ENCODE measurements at places on chromosomes 2 and 18.
A peak's percentile ranks its signal among the peaks of the same experiment; 100 is the strongest.

DNA sequence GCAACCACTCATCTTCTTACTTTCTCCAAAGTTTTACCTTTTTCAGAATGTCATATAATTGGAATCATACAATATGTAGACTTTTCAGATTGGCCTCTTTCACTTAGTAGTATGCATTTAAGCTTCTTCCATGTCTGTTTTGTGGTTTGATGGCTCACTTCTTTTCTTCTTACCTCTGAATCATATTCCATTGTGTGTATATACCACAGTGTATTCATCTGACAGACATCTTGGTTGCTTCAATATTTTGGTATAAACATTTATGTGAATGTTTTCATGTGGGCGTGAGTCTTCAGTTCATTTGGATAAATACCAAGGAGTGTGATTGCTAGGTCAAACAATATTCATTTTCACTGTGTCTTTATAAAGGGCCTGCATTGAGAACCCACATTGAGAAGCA is 136.1 kb upstream of the NOSTRIN start:
- DNase-seq: no peak

DNA sequence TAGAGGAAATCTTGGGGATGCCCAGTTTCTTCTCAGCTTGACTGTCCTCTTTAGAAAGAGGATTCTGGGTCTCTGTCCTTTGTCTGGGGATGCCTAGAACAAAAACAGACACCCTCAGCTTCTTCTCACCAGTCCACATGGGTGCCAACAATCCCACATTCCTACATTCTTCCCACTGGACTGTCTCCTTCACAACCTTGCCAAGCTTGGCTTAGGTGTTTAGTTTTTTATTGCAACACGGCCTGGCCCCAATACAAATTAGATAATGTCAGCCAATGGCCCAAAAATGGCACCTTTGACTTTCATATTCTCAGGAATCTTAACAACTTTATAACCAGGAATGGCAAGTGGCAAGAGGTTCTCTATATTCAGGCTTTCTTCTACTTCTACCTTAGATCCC is 273.0 kb downstream of the RNF152 start:
- no peak for DNase-seq

GRCh38 chr18:56233595-56233994 is 404.8 kb downstream of the TXNL1 start:
- DNase-seq: no peak

DNA sequence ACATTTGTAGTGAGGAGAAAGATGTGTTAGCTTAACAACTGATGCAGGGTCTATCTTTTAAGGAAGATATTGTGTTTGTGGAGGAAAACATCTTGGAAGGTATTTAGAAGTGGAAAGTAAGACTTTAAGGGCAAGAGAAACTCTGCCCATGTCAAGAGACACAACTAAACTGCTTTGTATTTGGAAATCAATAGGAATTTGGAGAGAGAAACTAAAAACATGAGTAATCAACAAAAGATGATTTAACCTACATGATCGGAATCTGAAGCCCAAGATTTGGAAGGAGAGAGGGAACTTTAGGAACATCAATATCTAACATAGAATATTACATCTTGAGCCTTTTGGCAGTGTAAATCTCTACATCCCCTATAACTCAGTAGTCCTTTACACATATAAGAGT is 184.2 kb upstream of the COL3A1 start:
- no peak for DNase-seq

GRCh38 chr2:143649226-143649740 is 520.1 kb downstream of the ARHGAP15 start:
- no peak for DNase-seq

GRCh38 chr2:57760381-57760801 is 286.2 kb upstream of the VRK2 start:
- DNase-seq: no peak

DNA sequence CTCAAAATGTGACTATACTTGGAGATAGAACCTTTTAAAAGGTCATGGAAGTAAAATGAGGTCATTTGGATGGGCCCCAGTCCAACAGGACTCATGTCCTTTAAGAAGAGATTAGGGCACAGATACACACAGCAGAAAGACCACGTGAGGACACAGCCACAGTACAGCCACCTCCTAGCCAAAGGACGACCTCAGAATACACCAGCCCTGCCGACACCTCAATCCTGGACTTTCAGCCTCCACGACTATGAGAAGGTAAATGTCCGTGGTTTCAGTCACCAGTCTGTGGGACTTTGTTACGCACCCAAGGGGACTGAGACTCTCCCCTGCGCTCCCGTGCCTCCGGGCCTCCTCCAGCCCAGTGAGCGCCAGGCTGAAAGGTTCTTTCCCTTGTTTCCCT is 30.2 kb upstream of the HPCAL1 start:
- DNase-seq: no peak

DNA sequence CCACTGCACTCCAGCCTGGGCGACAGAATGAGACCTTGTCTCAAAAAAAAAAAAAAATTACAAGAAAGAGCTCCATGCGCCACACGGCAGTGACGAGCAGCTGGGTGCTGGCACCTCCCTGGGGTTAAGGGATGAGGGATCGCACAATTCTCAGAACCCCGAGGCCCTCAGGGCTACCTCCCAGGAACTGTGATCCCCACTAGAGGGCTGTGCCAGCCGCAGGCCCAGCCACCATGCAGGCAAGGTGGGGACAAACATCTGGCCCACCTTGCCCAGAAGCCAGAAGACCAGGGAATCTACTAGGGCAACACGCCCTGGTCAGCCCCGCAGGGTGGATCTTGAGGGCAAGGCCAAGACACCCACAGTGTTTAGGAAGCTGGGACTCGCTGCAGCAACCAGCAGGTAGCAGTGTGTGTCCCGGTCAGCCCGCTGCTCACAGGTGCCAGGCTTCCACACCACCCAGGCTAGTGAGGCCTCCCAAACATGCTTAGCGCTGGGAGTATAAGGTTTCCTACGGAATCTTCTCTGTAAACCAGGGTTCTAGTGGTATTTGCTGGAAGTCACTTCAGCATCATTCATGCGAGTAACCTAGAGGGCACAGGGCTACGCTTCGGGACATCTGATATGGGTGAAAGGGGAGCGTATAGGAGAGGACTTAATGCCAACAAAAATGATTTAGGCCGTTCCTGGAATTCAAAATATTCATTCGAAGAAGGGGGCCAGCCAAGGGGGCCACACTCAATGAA is 6.7 kb downstream of the SAG start:
- DNase-seq: no peak

GRCh38 chr18:2956056-2956455 is 56.9 kb downstream of the LPIN2 start:
- no peak for DNase-seq

DNA sequence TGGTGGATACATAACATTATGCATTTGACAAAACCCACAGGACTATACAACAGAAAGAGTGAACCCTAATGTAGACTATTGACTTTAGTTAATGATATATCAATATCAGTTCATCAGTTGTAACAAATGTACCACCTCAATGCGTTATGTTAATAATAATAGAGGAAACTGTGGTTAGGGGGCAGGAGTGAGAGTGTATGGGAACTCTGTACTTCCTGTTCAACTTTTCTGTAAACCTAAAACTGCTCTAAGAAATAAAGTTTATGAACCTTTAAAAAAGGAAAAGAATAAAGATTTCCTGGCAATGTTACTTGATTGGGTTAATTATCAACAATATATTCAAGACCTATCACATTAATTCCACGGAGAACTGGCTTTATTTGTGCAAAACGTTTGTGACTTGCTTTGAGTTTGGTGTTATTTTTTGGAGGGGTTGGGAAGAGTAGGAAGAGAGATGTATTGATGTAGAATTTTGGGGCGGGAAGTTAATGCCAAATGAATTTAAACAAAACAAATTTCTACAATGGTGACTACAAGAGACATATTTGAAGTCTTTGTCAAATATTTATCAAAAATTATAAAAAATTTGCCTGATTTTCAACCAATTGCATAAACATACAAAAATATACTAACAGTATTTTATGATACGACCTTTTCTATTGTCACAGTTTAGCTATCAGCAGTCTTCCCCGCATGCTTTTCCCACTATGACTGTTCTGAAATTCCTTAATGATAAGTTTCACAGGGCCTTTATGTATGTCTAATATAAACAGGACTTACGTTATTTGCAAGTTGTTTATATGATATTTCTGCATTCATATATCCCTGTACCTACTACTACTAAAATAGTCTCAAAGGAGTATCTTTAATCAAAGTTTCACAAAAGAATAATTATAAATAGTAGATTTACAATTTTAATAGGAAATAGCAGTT is 2.1 kb upstream of the RTN4 start:
- DNase-seq: no peak

DNA sequence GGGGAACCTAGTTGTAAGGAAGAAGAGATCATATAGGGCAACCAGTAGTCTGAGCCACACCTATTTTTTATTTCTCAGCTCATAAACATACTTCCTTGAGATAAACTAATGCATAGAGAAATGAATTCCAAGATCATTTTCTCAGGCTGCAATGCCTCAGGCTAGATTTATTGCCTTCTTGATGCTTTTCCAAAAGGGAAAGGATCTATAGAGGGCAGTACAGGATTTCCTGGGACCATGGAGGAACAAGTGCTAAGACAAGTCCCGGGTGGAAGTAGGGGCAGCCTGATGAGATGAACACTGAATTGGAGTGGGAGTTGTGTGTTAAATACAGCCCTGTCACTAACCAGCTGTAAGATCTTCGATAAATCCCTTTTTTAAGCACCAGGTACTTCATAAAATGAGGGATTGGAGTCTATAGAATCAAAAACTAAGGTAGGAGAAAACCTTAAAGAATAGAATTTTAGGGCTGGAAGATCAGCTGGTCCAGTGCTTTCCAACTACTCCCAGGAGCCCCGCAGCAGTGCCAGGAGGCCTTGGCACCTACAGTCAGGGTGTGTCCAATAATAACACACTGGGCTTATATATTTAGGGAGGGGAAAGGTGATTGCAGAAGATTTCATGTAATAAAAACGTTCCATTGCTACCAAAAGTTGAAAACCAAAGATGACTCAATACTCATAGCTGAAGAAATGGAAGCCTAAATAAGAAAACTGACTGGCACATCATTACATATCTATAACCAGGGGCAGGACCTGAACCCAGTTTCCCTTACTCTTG is 58.1 kb downstream of the SERTAD2 start:
- no peak for DNase-seq

DNA sequence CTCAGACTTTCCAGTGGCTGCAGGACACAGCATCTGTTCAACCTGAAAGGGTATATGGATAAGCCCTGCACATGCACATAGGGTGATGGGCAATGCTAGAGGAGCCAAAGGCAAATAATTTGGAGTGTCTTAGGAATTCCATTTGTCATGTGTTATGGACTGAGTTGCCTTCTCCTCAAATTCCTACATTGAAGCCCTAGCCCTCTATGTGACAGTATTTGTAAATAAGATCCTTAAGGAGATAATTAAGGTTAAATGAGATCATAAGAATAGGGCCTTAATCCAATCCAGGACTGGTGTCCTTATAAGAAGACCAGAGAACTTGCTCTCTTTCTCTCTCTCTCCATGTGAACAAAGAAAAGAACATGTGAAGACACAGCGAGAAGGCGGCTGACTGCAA is 42.9 kb upstream of the CREG2 start:
- DNase-seq: no peak

DNA sequence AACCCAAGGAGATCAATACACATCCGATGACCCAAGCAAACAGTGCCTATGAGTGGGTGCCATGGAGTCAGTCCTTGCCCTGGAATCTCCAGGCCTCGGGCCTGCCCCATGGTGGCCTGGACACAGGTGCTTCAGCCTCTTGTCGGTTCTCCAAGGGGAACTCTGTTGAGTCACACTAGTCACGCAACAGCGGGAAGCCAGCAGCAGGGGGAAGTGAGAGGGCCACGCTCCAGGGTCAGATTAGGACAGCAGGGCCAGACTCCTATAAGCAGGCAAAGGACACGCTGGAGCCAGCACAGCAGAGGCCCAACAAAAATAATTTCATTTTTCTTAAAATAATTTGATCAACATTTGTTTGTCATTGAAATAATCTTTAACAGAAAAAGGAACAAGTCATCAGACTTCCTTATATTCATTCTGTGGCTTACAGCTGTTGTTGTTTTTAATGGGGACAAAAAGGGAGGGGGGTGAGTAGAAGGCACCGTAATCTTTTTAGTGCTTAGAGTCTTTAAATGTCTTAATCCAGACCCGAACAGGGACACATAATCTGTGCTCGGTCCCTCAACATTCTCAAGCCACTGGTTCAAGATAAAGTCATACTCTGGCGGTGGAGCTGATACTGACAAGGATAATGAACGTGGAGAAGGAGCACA is 16.4 kb upstream of the ARMC9 start:
- no peak for DNase-seq

GRCh38 chr2:25618676-25619075 is 54.7 kb downstream of the DTNB start:
- no peak for DNase-seq

DNA sequence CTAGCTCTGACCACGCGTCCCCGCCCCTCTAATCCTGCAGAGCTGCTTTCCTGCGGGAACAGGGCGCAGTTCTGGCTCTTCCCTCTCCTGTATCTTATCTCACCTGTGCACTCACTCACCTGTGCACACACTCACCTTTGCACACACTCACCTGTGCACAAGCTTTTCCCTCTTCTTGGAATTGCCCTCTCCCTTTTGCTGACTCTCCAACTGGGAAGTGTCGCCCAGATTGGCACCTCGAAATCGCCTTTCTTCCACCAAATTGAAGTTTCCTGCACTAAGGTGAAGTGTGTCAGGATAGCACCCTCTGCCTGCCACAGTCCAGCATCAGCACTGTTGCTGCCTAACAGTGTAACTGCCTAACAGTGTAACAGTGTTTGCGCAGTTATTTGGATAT is 566 bp upstream of the CMPK2 start:
- peak; percentile 55 for DNase-seq

DNA sequence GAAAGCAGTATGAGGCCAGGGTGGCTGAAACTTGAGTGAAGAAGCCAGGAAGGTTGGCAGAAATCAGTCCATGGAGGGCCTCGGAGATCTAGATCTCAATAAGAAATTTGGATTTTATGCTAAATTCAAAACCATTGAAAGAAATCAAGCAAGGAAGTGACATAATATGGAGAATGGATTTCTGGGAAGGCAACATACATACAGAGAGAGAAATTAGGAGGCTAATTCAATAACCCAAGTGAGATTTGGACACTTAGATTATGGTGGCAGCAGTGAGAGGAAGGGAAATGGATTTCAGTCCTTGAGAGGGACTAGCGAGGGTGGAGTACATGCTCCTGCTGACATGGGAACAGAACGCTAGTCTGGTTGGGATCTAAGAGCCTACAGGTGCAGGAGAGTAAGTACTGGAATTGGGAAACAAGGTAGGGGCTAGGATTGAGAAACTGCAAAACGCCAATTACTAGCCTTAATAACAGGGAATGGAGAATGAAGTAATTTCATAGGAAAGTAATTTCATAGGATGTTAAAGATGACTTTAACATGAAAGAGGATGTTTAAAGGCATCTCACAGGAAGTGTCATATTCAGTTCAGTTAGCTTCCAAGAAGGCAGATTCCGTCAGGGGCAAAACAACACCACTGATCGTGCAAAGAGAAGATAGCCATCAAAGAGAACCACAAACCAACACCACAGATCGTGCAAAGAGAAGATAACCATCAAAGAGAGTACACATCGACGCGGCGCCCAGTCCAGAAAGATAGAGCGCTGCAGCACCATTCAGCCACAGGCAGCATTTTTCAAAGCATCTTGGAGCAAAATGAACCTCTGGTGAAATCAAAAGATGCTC is 27.2 kb downstream of the CDKL4 start:
- DNase-seq: peak; percentile 89

Data from activated CD4-positive, alpha-beta memory T cell treated with anti-CD3 and anti-CD28 coated beads, Interleukin-2, amount 10 ng/mL, durations not matched to agents 7 days and 5 days (primary cell).